ENCODE measurements at places on chromosomes 5 and 9.

DNA sequence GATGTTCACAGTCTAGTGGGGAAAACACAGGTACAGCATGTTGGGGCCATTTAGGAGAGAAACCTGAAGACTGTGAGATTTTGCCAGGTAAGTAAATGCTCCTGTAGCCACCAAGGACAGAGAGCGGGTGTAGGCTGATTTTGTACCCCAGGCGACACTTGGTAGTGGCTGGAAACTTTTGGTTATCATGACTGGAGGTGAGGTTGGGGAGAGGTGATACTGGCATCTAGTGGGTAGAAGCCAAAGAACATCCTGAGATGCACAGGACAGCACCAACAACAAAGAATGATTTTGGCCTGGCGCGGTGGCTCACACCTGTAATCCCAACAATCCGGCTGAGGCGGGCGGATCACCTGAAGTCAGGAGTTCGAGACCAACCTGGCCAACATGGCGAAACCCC is 38.8 kb upstream of the PWWP2A start:
- DNase-seq, result no peak

- no peak for DNase-seq
Observed at GRCh38 chr9:100170556-100170955, 71.5 kb downstream of the INVS start.

DNA sequence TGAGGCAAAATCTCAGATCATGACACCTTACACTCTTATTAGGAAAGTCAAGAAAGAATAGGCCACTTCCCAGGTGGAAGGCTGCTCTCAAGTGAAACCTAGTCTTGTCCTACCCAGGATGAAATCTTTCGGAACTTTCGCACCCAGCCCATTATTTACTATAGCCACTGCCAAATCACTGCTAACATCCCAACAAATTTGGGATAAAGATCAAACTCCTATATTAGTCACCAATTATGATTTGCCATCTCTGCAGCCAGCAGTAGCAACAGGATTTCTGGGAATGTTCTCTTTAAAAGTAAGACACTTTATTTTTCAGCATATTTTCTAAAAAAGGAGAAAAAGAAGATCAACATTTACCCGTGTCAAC is 224.6 kb downstream of the GAS1 start:
- no peak for DNase-seq

- no peak for DNase-seq
Observed at GRCh38 chr9:79670269-79670961, 98.7 kb downstream of the TLE4 start.

- DNase-seq, result no peak
Observed at GRCh38 chr9:79492092-79493009, 79.4 kb upstream of the TLE4 start.

DNA sequence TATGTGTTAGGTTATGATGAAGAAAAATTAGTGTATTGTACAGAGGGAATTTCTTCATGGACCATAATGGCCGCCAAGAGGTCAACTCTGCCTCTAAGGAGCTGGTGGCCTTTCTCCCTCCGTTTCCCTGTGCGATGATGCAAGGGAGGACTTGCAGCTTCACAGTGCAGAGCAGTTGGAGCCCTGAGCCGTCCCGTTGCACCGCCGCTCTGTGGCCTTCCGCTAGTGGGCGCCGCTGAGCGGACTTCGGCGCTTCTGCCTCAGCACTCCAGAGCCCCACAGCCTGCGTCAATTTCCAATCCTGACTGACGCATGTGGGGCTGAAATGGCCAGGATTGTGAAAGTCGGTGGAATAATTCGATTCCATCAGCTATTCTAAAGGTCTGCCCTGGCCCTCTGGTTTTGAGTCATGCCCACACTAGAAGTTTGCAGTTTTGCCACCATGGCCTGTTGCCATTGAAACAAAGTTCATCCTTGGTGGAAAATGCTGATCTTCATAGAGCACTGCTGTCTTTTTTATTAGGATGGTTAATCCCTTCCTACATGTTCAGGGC is 22.7 kb upstream of the LECT2 start:
- DNase-seq, result no peak

DNA sequence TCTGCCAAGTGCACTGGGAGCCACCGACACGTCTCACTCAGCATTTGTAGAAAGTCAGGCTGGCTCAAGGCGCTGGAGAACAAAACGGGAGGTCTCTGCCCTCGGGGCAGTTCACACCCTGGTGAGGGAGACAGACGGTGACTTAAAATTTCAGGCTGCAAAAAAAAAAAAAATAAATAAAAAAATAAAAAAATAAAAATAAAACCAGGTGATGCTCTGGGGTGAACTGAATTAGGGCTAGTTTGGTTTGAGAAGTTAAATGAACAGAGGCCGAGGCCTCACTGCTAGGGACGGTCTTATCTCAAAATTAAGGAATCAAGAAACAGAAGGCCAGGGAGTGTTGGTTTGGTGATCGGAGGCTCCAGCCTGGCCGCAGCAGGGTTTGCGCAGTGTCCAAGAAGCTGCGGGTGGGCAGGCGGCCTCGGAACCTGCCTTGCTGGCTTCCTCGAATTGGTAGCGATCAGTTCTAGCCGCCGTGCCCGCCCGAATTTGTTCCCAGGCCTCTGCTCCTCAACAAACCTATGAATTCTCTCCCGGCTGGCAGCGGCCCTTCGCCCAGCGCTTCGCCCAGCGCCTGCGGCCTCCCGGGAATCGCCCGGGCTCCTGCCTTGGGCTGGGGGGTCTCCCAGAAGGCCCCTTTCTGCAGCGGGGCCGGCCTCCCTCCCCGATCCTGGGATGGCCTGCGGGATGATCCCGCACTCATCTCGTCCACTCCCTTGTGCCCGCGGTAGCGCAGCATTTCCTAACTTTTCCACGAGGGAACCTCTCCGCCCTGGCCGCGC is 1.5 kb downstream of the NKX2-5 start:
- no peak for DNase-seq
